Activated CD8-positive, alpha-beta T cell treated with anti-CD3 and anti-CD28 coated beads, Interleukin-2, amount 10 ng/mL, durations not matched to agents 7 days and 5 days (primary cell): ENCODE measurements at places on chromosomes 1 and 21. TPM values are rescaled to one million over a fixed set of nuclear protein-coding genes. Genes with fewer than 3 reads are reported as not detected.

CA6 gene
- 6.3 TPM for total RNA-seq

TMEM52 gene
- 0.70 TPM for total RNA-seq

CDC20 gene
- total RNA-seq: 214 TPM

HAPLN2 gene
- not detected for total RNA-seq

CA14 gene
- total RNA-seq: not detected

C4BPB gene
- total RNA-seq: 3.2 TPM

OR2AK2 gene
- total RNA-seq: not detected

NRIP1 gene
- total RNA-seq: 18.9 TPM

CHI3L1 gene
- total RNA-seq: not detected

KIF21B gene
- 162 TPM for total RNA-seq

HCRTR1 gene
- not detected for total RNA-seq

KCNJ6 gene
- total RNA-seq: not detected

LYPD8 gene
- not detected for total RNA-seq

PDZK1IP1 gene
- not detected for total RNA-seq

ELOVL1 gene
- total RNA-seq: 69.6 TPM

TSPEAR gene
- not detected for total RNA-seq

TNFAIP8L2 gene
- 18.5 TPM for total RNA-seq

ZSWIM5 gene
- 0.50 TPM for total RNA-seq

AGT gene
- not detected for total RNA-seq

LIPI gene
- total RNA-seq: not detected

C1orf94 gene
- not detected for total RNA-seq
